ENCODE measurements at places on chromosomes 7 and 10.
A peak's percentile ranks its signal among the peaks of the same experiment; 100 is the strongest.

GRCh38 chr10:12061124-12061523, 7.6 kb upstream of the DHTKD1 start:
- DNase-seq: no peak

DNA sequence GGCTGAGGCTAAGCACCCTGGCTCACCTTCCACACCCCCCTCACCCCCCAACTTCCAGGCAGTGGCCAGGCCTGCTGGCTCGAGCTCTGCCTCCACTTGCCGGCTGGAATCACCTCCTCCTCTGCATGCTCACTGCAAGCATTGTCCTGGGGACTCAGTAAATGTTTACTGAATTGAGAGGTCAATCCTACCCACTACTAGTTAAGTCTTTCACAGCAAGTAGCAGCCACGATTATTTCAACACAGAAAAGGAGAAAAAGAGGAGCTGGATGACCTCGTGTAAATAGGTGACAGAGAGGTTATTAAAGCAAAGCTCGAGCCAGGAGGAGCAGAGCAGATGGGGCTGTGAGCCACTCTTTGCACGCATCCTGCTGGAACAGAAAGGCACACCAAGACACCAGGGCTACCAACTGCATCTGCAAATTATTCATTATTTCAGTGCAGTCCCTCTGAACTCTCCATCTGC, 32.1 kb downstream of the HIPK2 start:
- DNase-seq: no peak

DNA sequence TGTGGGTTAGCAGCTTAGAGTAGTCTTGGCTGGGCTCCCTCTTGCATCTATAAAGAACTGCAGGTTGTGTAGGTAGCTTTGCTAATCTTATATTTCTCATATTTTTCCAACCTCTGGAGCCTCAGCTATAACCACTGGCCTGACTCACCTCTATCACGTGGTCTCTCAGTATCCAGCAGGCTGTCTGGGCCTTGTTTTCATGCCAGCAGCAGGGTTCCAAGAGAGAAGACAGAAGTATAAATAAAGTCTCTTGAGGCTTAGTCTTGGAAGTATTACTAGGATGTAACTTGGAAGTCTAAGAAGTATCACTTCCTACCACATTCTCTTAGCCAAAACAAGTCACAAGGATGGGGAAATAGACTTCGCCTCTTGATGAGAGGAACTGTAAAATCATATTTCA, 73.3 kb downstream of the WIPF3 start:
- DNase-seq: peak; percentile 19

DNA sequence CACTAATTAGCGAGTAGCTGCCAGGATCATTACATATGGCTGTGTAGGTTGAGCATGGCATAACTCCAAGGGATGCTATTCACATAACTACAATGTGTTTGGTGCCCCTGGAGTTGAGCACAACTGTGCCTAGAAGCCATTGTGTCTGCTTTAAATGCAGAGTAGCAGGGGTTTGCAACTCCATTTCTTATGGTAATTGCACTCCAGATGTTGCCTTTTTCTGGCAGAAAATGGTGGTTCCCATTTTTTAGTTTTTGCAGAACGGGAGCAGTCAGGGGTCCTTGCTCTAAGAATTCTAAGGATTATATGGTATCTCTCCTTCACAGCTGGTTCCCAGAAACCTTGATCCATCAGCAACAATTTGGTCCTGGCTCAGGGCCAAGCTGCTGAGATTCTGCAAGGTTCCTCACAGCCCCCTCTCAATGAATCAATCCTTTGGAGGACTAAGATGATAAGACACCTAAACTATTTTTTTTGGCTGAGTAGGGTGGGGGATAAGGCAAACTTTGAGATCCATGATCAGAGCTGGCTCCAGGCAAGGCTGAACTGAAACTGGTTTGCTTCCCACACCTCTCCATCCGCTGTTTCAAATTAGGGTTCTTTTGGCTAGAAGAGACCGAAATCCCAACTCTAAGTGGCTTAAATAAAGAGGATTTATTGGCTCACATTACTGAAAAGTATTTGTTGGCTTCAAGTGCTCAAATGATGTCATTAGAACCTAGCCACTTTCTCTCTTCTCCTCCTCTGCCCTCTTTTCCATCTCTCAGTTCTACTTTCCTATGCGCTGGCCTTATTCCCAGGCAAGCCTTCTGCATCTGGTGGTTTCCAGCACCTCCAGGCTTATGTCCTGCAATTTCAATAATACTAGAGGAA, 97.5 kb upstream of the CCDC6 start:
- DNase-seq: no peak

DNA sequence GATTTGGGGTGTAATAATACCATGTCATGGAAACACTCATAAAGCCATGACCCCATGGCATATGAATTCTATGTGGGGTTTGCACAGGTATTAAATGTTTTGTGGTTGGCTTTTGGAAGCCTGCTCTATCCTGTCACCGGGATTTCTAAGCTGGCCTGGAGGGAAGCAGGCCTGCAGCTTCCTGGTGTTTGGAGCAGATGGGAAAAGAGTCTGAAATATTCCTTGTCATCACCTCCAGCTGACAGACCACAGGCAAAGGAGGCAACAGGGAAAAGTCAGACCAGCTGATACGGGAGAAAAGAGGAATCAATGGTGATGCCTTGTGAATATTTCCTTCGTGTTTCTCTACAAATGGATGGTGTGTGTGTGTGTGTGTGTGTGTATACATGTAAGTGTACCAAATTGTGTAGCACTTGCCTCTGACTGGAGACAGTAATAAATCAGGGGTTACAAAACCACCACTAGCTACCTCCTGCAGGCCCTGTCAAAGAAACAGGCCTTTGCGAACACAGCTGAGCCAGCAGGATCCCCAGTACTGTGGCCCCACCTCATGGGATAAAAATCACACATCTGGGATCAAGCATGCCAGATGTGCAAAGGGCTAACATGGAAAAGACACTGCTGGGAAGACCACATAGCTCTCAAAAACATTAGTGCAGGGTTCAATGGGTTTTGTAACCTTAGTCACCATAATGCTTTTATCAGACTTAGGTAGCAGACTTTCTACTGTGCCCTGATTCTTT, 120.8 kb upstream of the HPS1 start:
- no peak for DNase-seq

- DNase-seq: no peak
Measured at GRCh38 chr7:156223935-156224832, 411.9 kb upstream of the SHH start.

DNA sequence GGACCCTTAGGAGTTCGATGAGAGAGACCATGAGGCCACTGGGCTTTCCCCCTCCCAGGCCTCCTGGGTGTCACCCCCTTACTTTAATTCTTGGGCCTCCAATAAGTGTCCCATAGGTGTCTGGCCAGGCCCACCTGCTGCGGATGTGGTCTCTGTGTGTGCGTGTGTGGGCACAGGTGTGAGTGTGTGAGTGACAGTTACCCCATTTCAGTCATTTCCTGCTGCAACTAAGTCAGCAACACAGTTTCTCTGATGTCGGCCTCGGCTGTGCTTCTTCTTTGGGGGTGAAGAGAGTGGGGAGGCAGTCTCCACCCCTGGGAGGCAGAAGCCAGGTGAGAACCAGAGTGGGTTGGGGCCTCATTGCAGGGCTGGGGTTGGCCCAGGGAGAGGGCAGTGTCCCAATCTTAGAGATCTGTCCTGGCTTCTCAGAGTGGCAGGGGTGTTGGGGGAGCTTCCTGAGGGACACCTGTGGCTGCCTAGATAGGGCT, 1.5 kb downstream of the PVRIG start:
- peak; percentile 86 for DNase-seq

DNA sequence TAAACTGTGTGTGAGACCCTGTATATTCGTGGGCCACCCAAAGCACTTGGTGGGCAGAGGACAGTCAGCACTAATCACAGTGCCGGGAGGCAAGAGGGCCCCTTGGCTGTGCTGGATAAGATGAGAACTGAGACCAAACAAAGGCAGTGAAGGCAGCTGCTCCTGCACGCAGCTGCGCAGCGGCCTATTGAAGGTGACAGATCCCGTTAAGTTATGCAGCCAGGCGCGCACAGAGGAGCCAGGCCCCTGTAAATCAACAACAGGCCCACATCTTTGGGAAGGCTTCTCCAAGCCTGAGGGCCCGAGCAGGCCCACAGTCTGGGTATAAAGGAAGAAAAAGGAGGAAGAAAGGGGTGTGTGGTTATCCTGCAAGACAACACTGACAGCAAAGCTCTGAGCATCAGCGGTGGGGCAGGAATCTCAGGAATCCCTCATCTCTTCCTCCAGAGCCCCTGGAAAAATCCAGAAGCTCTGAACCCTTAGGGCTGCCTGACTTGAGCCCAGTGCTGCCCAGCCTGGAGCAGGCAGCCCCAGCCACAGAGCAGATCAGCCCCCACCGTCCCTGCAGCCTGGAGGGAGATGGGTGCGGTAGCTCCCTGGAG, 154.2 kb downstream of the ARHGAP12 start:
- DNase-seq: no peak

GRCh38 chr7:48505051-48505450, 333.8 kb downstream of the ABCA13 start:
- DNase-seq: no peak

GRCh38 chr10:61301575-61301974, 151.6 kb downstream of the TMEM26 start:
- DNase-seq: no peak

DNA sequence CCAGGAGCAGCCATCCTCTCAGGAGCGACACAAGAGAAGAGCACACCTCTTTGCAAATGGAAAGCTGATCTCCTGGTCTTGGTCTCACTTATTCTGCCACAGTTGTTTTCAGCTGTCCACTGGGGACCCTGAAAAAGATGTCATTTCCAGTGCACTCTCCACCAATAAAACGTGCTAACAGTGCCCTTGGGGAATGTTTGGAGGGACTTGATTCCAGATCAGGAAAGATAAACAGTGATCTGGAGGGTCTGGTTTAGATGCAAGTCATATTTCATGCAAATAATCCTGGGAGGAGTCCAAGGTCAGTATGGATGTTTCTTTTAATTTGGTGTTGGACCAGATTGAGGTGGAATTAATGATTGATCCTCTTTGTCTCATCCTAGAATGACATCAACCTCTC, 185.0 kb downstream of the CREB5 start:
- no peak for DNase-seq

DNA sequence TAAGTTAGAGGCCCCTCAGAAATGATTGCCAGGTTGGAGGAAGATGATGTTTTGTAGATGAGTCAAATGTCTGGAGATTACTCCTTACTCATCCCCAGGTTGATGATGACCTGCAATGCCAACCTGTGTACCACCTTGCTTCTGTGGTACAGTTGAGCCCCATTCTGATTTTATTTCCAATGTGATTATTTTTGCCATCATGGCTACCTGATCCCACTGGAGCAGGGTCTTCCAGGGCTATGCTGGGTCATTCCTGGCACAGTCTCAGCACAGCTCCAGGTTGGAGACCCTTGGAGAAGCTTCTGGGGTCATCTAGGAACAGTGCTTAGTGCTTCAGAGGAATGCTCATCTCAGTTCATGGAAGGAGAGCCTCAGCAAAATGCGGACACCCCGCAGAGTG, 34.3 kb downstream of the LRRC18 start:
- no peak for DNase-seq

DNA sequence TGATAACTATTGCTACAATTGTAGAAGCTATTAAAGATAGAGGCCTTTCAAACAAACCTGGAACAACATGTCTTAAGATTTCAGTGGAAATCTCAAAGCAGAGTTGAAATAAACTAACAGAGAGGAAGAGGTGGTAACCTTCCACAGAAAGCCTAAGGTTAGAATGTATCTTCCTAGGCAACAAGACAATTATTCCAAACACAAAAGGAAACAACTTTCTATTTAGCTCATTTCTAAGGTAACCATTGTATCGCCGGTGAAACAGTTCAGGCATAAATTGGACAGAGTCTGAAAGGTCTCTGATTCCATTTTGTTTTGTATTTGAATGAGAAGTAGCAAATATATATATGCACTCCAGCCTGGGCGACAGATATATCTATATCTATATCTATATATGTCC, 30.7 kb upstream of the HYCC1 start:
- no peak for DNase-seq

- no peak for DNase-seq
Measured at GRCh38 chr10:123270221-123270620, 116.0 kb downstream of the BUB3 start.

DNA sequence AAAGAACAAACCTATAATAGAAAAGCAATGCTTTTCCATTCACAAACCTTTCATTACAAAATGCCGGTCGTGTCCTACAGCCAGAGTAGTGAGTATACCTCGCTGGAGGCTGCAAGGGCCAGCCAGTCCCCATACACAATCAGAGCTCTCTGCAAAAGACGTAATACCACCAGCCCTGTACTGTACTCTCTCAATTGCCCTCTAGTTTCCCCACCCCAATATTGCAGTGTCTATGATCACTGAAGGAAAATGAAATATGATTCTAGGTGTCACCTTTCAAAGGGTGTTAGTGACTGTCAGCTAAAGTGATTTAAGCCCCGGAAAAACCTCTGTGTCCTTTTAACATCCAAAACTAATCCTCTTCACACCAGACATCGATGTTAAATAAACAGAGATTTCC, 24.8 kb downstream of the PLXNA4 start:
- no peak for DNase-seq

- DNase-seq: peak; percentile 16
Measured at GRCh38 chr10:16646181-16647059, 124.7 kb upstream of the C1QL3 start.

GRCh38 chr10:14016011-14016536, 314.6 kb downstream of the FRMD4A start:
- no peak for DNase-seq

GRCh38 chr10:102401735-102402511, 6.4 kb downstream of the NFKB2 start:
- no peak for DNase-seq

DNA sequence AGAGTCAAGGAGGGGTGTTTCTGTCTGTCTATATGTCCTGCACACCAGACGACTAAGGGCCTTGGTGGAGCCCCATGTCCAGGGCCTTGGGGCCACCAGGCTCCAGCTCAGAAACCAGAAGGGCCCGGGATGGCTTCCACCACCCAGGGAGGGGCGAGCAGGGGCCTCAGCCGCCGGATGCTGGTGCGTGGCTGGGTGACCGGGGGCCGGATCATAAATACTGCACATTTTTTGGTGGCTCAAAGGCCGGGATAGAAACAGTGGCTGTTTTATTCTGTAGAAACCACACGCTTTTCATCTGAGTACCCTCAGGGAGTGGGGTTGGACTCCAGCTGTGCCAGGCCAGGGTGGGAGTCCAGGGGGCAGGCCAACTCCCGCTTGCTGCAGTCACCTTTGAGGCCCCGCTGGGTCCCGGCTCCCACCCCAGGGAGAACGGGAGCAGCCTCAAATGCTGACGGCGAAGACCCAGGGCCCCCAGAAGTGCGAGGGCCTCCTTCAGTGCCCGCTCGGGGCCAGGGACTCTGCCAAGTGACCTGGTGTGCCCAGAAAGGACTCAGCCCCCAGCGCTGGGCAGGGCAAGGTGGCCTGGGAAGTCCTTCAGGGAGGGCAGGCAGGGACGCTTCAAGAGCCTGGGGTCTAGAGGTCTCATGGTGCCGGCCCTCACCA, 28.2 kb downstream of the PDGFA start:
- no peak for DNase-seq

DNA sequence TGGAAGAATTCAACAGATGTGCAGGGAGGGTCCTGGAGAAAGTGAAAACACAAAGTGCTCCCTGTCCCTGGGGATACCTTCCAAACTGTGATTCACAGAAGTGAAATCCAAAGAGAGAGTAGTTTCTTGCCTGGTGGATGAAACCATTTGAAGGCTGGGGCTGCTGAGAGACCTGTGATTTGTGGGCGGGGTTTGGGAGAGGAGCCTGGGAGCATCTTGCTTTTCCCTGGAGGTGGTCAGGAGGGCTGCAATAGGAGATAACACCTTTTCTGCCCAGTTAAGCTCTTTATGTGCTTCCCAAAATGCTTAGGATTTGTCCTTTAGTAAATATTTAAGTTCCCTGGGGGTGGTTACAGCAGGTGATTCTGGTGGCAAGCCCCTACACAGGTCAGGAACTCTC, 105.3 kb upstream of the TPK1 start:
- no peak for DNase-seq

Data from activated CD4-positive, alpha-beta T cell treated with anti-CD3 and anti-CD28 coated beads for 48 hours (primary cell).